ENCODE measurements at places on chromosomes 13 and 19.

DNA sequence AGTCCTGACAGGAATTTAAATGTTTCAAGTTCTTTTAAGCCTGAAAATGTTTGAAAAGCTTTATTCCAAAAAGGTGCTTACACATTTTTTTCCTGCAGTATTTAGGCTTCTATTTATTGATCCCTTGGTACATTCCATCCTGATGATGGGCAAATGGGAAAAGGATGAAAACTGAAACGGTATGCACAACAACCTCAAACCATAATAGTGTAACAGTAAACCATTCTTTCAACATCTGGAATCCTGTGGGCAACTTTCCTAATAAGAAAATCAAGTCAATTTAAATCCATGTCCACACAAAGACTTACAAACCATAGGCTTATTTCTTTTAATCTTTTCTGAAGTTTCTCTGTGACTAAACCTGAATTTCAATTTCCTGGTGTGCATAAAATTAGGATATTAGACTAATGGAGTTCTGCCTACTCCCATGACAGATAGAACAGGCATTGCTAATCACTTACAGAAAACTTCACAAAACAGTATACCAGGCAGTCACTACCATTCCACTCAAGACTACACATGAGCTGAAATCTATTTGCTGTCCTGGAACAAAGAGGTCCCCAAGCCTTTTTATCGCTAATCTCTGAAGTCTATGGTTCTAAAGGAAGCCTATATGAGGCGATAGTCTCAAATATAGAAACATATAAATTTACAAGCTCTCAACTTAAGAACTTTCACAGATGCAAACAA is 103.3 kb downstream of the DLEU7 start:
- no peak for DNase-seq

DNA sequence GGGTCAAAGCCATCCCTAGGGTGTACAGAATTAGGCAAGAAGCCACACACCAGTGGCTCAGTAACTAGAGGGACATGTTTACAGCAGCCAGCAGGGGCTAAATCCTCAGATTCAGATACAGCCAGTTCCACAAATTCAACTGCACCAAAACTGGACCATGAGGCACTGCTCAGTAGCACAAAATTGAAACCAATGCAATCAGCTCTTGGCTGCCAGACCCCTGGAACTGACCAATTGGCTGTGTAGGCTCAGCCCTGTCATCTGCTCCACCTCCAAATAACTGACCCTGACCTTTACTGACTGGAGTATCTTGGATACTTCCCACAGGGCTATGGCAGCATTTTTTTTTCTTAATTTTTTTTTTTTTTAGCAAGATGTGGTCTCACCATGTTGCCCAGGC is 226.5 kb downstream of the FOXO1 start:
- DNase-seq: no peak

GRCh38 chr19:54188215-54188871 is 1.0 kb downstream of the MBOAT7 start:
- no peak for DNase-seq

- peak; percentile 89 for DNase-seq
These were observed 14.3 kb upstream of the ILF3 start for GRCh38 chr19:10639836-10640235.

DNA sequence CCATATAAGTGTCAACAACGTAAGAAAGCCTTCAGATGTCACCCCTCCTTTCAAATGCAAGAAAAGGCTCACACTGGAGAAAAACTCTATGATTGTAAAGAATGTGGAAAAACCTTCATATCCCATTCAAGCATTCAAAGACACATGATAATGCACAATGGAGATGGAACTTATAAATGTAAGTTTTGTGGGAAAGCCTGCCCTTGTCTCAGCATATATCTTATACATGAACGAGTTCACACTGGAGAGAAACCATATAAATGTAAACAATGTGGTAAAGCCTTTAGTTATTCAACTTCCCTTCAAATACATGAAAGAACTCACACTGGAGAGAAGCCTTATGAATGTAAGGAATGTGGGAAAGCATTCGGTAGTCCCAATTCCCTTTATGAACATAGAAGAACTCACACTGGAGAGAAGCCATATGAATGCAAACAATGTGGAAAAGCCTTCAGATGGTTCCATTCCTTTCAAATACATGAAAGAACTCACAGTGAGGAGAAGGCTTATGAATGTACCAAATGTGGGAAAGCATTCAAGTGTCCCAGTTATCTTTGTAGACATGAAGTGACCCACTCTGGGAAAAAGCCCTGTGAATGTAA is 11.1 kb downstream of the ZNF844 start:
- no peak for DNase-seq

- DNase-seq: no peak
These were observed 4.4 kb upstream of the FCER2 start for GRCh38 chr19:7706188-7706954.
